HTR-8/SVneo (cell line): ENCODE measurements at places on chromosomes 2 and 18.

GRCh38 chr2:188725746-188726360 lies 248.3 kb upstream of the COL3A1 start:
- DNase-seq: no peak

GRCh38 chr2:113791697-113792590 lies 35.5 kb upstream of the SLC35F5 start:
- DNase-seq: no peak

DNA sequence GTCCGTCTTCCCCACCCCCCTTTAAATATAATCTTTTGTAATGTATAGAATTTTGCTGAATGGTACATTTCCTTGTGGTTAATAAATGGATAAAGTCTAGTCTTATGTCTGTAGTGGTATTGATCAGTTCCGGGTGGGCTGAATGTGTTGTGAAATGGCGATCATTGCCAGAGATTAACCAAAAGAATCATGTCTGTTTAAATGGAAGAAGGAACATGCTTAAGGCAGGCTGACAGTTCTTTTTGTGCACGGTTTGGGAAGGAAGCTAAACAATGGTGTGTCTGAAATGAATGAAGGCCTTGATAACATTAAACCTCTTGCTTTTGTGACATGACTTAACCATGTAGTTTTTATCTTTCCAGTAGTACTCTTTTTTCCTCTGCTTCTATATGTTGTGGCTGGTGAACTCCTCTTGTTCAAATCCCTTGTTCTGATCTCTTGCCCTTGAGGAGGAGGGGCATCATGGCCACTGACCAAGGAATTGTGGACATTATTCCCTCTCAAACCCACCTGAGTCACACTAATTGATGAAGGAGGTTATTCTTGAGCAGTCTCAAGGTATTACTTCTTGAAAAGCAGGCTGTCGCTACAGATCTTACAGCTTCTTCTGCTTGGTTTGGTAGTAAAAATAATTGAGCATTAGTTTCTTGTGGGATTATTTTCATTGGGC lies 1.7 kb downstream of the ACVR2A start:
- DNase-seq: no peak

DNA sequence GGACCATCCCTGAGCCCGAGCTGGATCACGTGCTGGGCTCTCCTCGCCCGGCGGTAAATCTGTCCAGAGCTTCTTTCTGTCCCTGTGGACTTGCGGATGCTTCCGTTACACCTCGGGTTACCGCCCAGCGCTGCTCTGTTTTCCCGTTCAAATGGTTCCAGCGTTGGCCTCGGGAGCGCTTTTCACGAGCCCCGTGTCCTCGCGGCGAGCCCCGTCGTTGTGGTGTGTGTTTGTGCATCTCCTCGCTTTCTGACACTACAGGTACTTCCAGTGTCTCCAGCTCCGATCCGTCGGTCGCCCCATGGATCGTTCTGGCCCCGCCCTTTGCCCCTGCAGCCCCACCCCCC lies 77.4 kb downstream of the RTP5 start:
- no peak for DNase-seq

- DNase-seq: no peak
Observed at GRCh38 chr2:159009940-159010339, 41.5 kb downstream of the TANC1 start.

DNA sequence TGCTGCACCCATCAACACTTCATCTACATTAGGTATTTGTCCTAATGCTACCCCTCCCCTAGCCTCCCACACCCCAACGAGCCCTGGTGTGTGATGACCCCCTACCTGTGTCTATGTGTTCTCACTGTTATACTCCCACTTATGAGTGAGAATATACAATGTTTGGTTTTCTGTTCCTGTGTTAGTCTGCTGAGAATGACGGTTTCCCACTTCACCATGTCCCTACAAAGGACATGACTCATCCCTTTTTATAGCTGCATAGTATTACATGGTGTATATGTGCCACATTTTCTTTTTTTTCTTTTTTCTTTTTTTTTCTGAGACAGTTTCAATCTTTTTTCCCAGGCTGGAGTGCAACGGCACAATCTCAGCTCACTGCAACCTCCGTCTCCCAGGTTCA lies 284.1 kb upstream of the CYP26B1 start:
- DNase-seq: no peak

DNA sequence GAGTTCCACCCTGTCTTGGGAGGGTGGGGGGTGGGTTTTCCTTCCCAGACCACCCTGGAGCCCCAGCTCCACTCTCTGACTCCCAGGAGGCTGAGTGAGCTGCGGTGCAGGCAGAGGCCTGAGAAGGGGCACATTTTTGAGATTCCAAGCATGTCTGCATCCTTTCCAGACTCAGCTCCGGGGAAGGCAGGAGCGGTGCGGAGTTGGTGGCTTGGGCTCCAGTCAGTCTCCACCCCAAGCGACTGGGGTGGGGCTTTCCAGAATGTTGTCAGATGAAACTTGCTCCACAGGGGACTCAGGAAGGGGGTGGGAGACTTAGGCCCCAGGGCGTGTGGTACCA lies 44.2 kb upstream of the HS6ST1 start:
- peak; percentile 89 for DNase-seq

- DNase-seq: no peak
Observed at GRCh38 chr2:38537937-38538525, 64.7 kb downstream of the HNRNPLL start.

GRCh38 chr2:169768262-169768995 lies 30.2 kb upstream of the SSB start:
- DNase-seq: no peak

GRCh38 chr2:69572641-69573040 lies 70.9 kb downstream of the AAK1 start:
- no peak for DNase-seq

DNA sequence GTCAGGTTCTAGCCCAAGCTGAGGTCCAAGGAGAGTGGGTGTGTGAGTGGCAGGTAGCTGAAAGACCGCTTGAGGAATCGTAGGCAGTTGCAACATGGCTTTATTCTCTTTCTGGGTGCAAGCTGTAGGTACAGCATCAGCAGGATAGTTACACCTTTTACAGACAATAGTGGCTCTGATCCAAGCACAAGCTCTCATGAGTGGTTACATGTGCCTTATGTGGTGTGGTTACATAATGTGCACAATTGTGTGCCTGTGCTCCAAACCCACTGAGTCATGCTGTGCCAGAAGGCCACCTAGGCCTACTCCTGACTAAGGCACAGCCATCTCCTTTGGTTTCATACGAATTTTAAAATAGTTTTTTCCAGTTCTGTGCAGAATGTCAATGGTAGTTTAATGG lies 227.6 kb downstream of the SATB2 start:
- no peak for DNase-seq

GRCh38 chr18:42426496-42427015 lies 471.5 kb downstream of the PIK3C3 start:
- no peak for DNase-seq

GRCh38 chr18:8801263-8801901 lies 96.0 kb downstream of the MTCL1 start:
- DNase-seq: peak; percentile 40

GRCh38 chr2:11320698-11321492 lies 23.5 kb downstream of the ROCK2 start:
- no peak for DNase-seq

GRCh38 chr2:12816379-12817306 lies 99.9 kb downstream of the TRIB2 start:
- DNase-seq: no peak

DNA sequence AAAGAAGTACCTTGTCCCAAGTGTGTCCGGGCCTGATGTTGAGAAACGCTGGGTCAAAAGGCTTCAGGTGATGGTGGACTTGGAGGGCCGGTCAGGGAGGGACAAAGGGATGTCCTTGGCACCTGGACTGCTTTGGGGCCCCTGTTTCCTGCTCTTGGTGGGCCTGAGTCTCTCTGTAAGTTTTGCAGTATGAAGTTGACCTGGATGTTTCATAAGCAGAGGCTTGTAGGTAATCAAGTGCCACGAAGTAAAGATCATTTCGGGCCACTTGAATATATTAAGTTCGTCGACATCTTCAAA lies 29.4 kb downstream of the ASAP2 start:
- DNase-seq: no peak

DNA sequence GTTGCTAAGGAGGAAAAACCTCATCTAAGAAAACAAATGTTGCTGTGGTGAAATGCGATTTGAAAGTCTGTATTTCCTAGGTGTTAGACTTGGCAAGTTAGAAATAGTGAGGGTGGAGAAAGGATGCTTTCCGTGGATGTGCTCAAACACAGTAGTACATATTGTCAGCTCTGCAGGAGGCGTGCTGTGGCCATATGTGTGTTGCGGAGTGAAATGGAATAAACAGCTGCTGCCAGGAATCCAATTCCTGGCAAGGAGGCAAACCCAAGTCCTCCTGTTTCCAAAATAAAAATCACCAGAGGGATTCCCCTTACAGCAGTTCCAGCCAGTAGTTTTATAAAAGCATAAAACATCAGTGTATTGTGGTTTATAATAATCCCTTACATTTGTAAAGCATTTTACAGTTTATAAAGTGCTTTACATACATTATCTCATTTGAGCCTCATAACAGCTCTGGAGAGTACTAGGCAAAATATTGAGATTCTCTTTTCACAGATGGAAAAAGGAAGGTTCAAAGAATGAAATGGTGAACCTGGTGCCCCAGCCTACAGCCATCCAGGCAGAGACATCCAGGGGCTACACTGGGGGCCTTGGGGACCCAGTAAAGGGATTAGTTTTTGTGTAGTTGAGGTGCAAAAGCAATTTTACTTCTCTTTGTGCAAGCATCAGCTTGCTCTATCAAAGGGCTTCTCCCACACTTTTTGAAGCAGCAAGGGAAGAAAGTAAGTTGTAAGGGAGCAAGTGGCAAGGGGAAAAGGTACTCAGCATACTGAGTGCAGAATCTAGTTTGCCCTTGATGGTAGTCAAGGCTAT lies 206.0 kb downstream of the AGPS start:
- no peak for DNase-seq

DNA sequence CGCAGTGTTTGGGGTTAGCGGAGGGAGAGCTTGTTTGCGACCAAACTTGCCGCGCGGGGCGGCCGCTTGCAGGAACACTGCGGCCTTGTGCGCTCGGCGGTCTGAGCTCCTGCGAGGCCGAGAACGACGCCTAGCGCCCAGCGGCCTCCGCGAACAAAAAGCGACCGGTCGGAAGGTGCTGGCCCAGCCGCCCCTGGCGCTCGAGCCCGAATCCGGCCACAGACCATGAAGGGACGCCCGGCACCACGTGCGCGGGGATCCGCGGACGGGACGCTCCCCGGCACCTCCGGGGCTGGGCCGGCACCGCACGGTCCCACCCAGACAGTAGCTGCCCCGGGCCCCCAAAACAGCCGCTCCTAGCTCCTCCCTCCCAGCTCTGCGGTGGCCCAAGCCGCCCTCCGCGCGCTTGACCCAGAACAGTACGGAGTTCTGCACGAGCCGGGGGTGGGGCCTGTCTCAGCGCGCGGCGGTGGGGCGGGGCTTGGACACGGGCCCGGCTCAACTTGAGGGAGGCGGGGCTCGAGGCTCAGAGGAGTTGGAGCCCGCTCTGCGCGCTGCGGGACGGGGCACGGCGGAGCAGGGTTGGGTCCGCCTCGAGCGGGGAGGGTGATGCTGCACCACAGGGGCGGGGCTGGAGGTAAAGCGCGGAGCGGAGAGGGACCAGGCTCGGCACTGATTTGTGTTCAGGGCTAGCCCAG lies 664 bp upstream of the IMPA2 start:
- peak; percentile 93 for DNase-seq

DNA sequence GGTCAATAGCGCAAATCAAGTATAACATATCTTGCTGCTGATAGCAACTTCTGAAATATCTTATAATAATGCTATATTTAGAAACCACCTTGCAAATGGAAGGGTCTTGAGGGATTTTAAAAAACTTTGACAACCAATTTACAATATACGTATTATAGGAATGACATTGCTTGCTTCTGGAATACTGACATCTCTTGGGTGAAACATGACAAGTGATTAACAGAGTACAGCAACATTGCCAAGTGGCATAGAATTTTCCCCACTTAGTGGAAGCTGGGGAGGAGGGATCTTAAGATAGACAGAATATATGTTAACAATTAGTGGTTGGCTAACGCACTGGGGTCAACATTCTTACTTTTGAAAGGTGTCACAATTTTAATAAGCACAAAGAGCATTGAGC lies 133.6 kb upstream of the TMEFF2 start:
- DNase-seq: no peak

DNA sequence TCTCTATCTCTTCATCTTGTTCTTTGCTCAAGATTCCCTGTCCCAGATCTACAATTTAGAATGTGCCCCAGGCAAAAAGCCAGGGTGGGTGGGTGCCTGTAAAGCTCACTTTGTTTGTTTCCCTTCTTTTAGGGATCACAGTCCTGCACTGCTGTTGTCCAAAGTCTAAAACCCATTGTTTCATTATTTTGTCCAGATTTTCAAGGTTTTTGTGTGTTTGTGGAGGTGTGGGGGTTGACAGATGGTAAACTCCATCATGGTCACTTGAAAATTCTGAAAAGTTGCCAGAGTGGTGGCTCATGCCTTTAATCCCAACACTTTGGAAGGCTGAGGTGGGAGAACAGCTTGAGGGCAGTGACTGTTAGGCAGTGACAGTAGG lies 41.5 kb downstream of the YES1 start:
- no peak for DNase-seq

DNA sequence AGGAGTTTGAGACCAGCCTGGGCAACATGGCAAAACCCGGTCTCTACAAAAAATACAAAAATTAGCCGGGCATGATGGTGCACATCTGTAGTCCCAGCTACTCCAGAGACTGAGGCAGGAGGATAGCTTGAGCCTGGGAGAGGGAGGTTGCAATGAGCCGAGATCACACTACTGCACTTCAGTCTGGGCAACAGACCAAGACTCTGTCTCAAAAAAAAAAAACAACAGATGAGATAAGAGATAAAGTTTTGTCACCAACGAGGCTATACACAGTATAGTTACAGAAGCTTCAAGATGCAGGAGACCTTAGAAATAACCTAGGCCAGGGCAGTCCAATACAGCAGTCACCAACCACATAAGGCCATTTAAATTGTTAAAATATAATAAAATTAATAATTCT lies 9.4 kb downstream of the FAM124B start:
- DNase-seq: no peak

GRCh38 chr18:61580046-61580445 lies 246.8 kb downstream of the CDH20 start:
- DNase-seq: no peak

DNA sequence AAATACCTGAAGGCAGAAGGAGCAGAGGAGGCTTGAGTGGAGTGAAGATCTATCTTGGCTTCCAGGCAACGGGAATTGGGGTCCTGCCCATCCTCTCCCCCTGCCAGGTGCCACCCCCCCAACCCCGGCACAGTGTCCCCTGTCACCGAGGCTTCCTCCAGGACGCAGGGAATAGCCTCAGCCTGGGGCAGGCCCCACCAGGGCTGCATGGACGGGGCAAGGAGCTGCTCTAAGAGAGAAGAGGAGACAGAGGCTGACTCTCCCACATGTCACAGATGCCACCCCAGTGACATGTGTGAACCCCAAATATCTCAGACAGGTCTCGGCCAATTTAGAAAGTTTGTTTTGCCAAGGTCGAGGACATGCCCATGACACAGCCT lies 42.1 kb downstream of the PXDN start:
- no peak for DNase-seq
